ENCODE measurements at places on chromosomes 12 and 14.

- DNase-seq = no peak
These were observed 90.7 kb downstream of the SINHCAF start for GRCh38 chr12:31234955-31235867.

DNA sequence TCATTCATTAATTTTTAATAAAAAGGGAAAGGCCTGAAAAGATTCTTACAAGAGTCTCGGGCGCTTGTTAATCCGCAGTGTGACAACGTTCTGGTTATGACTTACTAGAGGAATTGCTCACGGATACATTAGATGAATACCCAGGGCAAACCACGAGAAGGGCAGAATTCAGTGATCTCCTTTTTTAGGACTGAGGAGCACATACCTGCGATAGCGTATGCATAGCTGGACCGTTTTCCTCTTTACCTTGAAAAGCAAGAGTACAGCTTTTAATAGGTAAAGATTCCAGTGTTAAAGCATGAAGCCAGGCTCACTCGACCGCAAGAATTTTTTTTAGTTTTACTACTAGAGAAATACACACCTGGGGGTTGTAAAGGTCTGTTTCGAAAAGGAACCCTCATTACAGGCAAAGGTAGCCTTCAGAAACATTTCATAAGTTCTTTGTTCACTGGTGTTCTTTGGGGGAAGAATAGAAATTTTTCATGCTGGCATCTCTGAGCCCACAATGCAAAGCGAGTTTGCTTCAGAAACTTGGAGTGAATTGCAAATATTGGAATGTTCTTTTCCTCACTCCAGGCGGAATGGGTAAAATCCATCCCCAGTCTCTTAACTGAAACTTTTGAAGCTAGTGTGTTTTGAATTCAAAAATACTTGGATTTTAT, 953 bp downstream of the MAPK1IP1L start:
- DNase-seq = no peak

DNA sequence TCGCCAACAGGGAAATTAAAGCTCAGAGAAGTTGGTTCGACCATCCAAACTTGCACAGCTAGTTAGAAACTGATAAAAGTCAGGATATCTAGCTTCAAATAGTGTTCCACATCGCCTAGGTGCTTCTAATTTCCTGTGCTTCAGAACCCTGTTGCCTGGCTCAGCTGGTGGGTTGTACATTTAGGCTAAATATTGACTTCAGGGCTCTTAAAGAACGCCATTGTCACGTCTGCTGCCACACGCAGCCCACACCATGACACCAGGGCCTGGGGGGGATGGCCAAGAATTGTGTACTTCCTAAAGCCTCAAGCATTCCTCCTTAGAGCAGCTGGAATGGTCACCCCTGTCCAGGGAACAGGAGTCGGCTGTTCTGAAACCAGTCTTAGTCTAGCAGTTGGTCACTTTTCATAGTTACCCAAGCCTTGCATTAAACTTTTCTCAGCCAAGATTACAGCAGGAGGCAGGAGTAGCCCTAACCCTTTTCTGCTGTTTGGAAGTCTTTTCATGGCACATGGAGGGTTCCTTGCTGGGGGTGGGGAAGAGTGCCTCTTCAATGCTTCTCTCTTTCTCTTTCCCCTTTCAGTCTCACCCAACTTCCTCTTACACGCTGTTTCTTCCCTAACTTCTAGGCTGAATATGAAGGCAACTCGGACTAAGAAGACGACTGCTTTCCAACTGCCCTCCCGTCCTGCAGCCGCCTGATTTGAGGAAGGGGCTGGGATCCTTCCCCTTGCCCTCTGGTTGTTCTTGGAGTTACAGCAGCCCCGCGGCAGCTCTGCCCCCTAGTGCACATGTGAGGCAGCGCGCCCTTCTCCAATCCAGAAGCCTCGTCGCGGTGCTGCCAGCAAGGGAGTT, 17.1 kb downstream of the FOS start:
- no peak for DNase-seq

DNA sequence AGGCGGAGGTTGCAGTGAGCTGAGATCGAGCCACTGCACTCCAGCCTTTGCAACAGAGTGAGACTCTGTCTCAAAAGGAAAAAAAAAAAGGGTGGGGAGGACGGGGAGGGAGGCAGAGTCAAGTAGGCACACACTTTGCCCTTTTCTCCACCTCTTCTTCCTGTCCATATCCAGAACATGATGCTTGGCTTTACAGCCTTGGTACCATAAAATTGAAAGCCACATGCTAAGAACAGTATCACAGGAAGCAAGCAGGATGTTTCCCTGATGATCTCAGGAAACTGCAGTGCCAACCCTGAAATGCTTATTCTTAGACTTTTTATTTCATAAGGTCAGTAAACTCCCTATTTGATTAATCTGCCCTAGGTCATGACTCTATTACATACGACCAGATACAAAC, 32.5 kb upstream of the YAF2 start:
- no peak for DNase-seq

DNA sequence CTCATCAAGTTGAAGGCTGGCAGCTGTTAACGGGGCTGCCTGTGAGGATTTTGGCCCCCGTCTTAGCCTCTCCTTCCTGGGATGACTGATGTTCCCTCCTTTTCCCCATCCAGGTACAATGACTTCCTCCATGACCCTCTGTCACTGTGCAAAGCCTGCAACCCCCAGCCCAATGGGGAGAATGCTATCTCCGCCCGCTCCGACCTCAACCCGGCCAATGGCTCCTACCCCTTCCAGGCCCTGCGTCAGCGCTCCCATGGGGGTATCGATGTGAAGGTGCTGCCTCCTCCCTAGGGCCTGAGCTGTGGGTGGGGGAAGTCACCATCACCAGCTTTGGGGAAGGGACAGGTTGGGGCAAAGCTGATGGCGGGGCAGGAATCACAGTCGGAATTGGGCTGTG, 16.1 kb downstream of the SDS start:
- DNase-seq = no peak

GRCh38 chr12:25929142-25929541, 29.3 kb upstream of the RASSF8 start:
- DNase-seq = no peak

DNA sequence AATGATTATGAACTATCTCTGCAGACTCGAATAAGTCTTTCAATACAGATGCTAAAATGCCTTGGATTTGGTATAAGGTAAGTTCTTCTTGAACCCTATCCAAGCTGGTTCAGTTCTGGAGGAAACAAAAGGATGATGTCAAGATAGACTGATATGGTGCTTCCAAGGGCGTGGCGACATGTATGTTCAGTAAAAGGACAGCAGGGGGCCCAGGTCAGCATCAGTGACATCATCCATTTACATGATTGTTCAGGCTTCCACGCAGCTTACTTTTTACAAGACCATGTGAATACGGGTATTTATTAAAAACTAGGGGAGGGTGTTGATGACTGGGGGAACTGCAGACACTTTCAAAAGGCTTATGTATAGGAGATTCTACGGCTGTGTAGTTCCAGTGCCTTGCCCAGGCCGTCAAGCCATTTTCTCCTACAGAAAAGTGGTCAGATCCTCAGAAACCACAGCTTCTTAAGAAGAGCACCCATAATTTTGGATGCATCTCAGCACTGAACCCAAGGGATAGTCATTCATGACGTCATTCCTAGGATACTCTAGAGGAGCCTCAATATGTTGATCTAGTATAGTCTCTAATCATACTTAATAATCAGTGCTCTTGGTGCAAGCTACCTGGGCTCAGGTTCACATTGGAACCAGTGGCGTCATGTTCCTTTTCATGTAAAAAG, 527.7 kb downstream of the FUT8 start:
- DNase-seq = no peak

DNA sequence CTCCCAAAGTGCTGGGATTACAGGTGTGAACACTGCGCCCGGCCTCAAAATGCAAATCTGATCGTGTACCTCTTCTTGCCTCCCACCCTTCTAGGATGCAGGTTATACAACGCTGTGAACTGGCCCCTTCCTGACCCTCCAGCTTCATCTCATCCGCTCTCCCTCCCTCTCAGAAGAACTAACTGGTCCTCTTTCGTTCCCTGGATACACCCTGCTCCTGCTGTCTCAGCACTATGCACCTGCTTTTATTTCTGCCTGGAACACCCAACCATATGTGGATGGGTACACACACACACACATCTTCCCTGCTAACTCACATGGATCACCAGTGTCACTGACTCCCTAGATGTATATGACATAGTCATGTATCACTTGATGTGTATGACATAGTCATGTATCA, 56.1 kb upstream of the VASH1 start:
- DNase-seq = no peak

DNA sequence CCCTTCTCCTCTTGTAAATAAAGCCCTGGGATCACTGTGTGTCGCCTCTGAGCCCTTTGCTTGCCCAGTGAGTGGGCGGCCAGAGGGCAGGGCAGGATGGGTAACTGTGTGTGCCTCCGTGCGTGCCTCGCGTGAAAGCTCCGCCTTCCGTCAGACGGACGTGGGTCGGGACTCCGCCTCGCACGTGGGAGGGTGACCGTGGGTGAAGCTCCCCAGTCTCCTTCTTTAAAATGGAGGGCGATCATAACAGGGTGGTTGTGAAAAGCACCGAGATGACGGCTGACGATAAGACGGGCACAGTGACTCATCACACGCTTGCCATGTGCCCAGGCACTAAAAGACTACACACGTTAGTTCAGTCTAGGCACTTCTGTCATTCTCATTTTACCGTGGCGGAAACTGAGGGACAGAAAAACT, 9.2 kb downstream of the PHB2 start:
- DNase-seq = no peak
